ENCODE measurements at places on chromosomes 12 and 14.

DNA sequence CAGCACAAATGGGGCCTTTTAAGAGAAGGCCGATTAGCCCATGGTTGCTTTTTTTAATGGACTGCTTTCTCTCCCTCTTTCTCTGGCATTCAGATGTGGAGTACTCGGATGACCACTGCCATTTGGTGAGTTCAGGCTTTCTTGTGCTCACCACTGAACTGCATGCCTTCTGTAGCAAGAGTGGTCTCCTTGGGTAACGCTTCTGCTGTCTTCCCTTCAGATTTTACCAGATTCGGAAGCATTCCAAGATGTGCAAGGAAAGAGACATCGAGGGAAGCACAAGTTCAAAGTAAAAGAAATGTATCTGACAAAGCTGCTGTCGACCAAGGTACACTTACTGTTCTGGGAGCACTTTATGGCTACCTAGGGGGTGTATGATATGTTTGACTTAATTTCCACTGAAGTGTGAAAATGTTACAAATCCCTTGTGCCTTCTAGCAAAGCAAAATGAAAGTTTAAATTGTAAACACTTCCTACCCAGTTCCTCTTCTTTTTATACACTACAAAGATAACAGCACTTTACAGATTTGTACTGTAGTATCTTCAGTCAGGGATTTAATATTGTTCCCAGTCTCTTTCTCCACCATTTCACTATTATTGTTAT lies 148.8 kb downstream of the PLXNC1 start:
- no peak for DNase-seq

DNA sequence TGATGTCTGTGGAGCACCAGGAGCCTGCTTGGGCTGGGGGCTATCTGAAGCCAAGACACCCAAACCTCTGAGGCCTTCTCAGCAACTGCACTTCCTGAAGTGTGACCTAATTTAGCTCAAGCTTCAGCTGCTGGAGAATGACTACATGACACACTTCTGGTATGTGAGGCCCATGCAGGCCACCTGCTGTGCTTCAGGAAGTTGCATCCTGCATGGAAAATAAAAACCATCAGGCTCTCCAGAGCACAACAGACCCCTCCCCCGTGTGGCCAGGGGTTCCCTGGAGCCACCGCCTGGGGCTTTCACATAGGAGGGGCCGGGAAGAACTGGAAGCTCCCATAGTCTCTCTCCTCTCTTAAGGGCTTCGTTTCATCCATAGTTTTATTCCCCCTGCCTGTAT lies 217.7 kb downstream of the SLC15A4 start:
- DNase-seq: no peak

- DNase-seq: no peak
Observed at GRCh38 chr12:122045262-122045661, 23.6 kb downstream of the BCL7A start.

DNA sequence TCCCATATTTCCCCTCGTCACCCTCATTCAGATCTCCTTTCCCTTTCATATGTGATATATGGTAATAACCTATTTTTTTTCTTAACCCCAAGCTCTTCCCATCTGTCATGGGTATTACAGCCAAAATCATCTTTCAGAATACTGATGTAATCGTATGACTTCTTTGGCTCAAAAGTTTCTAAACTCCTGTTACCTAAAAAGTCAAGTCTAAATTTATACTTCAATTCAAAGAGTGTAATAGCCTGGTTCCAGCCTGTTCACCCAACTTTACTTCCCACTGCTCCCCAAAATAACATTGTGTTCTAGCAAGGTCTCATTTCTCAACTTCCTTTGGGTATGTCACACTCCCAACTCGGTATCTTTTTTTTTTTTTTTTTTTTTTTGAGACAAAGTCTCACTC lies 48.5 kb downstream of the TBK1 start:
- DNase-seq: no peak

DNA sequence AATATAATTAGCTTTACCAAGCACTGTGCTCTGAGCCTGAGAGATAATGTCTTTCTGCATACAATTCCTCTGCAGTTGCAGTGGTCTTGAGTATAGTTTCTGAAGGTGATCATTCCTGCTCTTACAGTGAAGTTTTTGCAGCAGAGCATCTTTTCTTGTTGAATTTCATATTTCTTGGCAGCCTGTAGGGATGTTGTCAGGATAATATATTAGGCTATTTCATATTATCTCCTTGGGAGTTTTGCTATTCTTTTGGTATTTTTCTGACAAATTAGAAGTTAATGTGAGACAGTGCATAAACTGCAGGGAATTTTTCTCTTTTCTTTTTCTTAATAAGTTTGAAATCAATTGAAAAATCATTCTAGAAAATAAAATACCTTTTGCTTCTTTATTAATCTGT lies 1502.6 kb upstream of the FLRT2 start:
- DNase-seq: no peak

DNA sequence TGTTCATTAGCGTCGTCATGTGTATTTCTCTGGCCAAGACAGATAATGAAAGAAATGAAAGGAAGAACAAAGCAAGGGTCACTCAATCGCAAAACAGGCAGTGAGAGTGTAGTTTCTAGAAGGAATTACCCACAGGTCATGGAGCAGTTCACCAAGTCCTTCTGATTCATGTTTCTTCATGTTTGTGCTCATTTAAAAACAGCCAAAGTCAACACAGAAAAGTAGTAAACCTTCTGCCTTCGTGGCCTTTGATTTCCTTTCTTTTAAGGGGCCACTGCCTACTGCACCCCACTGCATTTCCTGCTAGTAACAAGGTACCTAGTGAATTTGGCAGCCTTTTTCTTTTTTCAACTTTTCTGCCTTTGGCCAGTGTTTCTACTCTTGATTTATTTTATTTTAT lies 75.1 kb downstream of the KCNK13 start:
- no peak for DNase-seq

GRCh38 chr12:88144546-88145468 lies 2.7 kb downstream of the TMTC3 start:
- DNase-seq: no peak

- no peak for DNase-seq
Observed at GRCh38 chr12:2533036-2533435, 261.7 kb upstream of the FKBP4 start.

- DNase-seq: no peak
Observed at GRCh38 chr12:103705927-103706326, 118.9 kb downstream of the STAB2 start.

DNA sequence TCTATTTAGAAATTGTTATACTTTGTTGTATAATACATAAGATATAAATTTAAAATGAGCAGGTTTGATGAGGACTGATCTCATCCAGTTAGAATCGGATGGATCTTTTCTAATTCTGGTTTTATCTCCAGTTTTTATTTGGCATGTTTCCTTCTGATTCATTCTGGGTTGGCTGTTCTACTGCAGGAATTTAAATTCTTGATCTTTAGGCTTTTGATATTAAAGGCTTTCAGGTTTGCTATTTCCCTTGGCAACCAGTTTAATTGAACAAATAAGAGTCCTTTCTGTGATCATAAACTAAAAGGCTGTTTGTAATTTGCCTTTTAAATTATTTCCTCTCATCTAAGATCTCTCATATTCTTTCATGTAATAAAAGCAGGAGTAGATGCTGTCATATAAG lies 83.4 kb downstream of the PDE6H start:
- DNase-seq: no peak

DNA sequence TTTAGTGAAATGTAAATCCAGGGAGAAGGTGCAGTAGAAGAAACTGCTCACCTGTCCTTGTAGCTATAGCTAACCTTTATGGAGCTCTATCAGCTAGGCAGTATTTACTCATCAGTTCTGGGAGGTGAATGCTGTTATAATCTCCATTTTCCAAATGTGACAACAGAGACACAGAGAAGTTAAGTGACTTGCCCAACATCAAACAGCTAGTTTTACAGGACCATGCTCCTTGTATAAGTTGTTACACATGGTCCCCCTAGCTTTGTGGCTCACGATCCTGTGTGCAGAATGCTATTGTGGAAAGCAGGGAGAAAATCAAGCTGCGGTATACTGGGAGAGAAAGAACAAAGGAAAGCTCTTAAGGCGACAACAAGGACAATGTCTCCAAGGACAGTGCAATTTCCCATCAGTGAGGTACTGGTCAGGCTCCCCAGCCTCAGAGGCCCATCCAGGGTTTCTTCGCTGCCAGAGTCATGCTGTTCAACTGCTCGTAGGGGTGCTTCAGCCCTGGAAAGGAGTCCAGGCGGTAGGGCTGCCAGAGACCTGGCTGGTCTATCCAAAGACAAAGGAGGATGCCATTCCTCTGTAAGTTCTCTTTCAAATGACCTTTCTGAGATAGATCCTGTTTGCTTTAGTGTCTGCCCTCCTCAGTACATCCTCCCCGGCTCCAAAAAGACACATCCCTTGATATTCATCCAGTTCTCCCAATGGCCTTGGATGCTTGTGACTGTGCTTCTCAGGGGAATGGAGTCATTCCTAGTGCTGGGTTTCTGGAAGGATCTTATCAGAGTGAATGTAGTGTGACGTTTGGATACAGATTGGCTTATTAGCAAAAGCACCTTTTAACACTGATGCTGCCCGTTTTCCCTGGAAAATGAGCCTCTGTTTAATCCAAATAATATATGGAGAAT lies 95.5 kb downstream of the ARF6 start:
- DNase-seq: no peak

Data from stimulated activated CD8-positive, alpha-beta memory T cell treated with anti-CD3 and anti-CD28 coated beads, Interleukin-15, amount 100 ng/mL, for 1 hour (primary cell).